Activated CD8-positive, alpha-beta memory T cell treated with anti-CD3 and anti-CD28 coated beads, Interleukin-2, amount 10 ng/mL, durations not matched to agents 7 days and 5 days (primary cell): ENCODE measurements at places on chromosomes 3 and 15. TPM values are rescaled to one million over a fixed set of nuclear protein-coding genes. Genes with fewer than 3 reads are reported as not detected.

- no peaks in the 10 kb centered on the region for H3K27me3 ChIP-seq
- no peak overlapping the region for H3K4me3 ChIP-seq
- no peaks in the 10 kb centered on the region for H3K36me3 ChIP-seq
- H3K4me1 ChIP-seq = no peaks in the 10 kb centered on the region
- no peak for DNase-seq
These were observed 156.0 kb upstream of the CD96 start for GRCh38 chr3:111385971-111386495.

- no peak overlapping the region for H3K27ac ChIP-seq
- peaks cover 4% of the 10 kb centered on the region for H3K4me1 ChIP-seq
- no peaks in the 10 kb centered on the region for H3K36me3 ChIP-seq
These were observed 36.3 kb downstream of the SRGAP3 start for GRCh38 chr3:9213019-9213634.

DNA sequence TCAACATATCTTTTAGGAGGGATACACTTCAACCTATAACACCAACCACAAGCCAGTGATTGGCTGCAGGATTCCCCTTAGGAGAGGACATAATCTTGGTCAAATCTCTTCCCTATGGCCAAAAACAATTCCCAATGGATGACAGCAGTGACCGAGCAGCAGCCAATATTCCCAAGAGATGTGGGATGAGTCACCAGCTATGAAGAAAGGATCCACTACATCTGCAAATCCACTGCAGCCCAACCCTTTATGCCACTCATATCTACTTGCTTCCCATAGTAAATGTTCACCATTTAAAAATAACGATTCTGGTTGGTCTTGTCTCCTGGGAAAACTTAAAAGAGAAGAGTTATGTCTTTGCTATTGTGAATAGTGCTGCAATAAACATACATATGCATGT lies 4.5 kb upstream of the IQCF5 start:
- H3K27me3 ChIP-seq = peaks cover 32% of the 10 kb centered on the region
- no peak for DNase-seq
- no peak overlapping the region for H3K27ac ChIP-seq
- H3K4me3 ChIP-seq = no peak overlapping the region
- no peaks in the 10 kb centered on the region for H3K36me3 ChIP-seq
- no peaks in the 10 kb centered on the region for H3K4me1 ChIP-seq

GRCh38 chr3:69699183-69699582 lies 40.1 kb upstream of the MITF start:
- no peaks in the 10 kb centered on the region for H3K36me3 ChIP-seq
- no peak overlapping the region for H3K27ac ChIP-seq
- no peak for DNase-seq
- no peak overlapping the region for H3K4me3 ChIP-seq

DNA sequence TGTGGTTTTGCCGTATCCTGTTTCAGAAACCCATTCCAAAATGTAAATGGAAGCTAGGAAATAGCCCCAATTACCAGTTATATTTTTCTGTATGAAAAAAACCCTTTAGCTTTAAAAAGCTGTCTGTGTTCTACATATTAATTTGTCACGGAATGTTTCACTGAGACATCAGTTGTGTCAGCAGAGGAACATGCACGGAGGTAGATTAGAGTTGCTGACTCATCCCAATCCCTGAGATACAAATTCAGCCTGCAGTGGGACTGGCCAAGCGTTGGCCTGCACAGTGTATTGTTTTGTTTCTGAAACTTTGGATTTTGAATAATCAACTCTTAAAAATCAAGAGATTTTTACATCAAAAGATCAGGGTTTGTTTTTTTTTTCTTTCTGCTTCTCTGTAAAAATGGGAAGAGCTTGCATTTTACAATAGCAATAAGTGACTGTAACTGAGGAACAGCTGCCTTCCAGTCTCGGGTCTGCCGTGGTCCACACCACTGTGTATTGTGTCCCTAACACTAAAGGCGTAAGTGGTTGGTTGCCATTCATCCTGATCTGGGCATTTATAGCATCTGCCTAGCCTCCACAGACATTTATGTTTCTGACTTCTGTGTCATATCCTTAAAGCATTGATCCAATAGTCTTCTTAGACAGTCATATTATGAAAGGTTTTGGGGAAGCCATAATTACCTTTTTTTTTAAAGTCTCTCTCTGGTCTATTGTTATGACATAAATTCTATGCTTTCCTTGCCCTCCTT lies 218.1 kb downstream of the ADAMTSL3 start:
- no peaks in the 10 kb centered on the region for H3K4me1 ChIP-seq
- no peaks in the 10 kb centered on the region for H3K27me3 ChIP-seq
- H3K4me3 ChIP-seq = no peak overlapping the region

GRCh38 chr15:77907824-77908751 lies 169.4 kb downstream of the TBC1D2B start:
- H3K4me3 ChIP-seq = no peak overlapping the region
- H3K4me1 ChIP-seq = peaks cover 3% of the 10 kb centered on the region
- no peak for DNase-seq
- H3K27me3 ChIP-seq = peaks cover 5% of the 10 kb centered on the region

GRCh38 chr3:153829606-153830170 lies 291.5 kb upstream of the ARHGEF26 start:
- no peak overlapping the region for H3K27ac ChIP-seq
- DNase-seq = no peak
- no peak overlapping the region for H3K4me3 ChIP-seq
- H3K27me3 ChIP-seq = no peaks in the 10 kb centered on the region
- no peaks in the 10 kb centered on the region for H3K4me1 ChIP-seq
- no peaks in the 10 kb centered on the region for H3K36me3 ChIP-seq

- peaks cover 30% of the 10 kb centered on the region for H3K27me3 ChIP-seq
- peaks cover 4% of the 10 kb centered on the region for H3K36me3 ChIP-seq
- peaks cover 8% of the 10 kb centered on the region for H3K4me1 ChIP-seq
- DNase-seq = no peak
- no peak overlapping the region for H3K4me3 ChIP-seq
These were observed 79.9 kb downstream of the TLE3 start for GRCh38 chr15:70017801-70018200.

GRCh38 chr15:45441686-45442085 lies 63.3 kb upstream of the GATM start:
- H3K36me3 ChIP-seq = no peaks in the 10 kb centered on the region
- H3K4me3 ChIP-seq = no peak overlapping the region
- H3K4me1 ChIP-seq = no peaks in the 10 kb centered on the region
- H3K27ac ChIP-seq = no peak overlapping the region

GRCh38 chr3:42081838-42082473 lies 9.2 kb upstream of the TRAK1 start:
- H3K4me1 ChIP-seq = peaks cover 54% of the 10 kb centered on the region
- H3K27me3 ChIP-seq = no peaks in the 10 kb centered on the region

DNA sequence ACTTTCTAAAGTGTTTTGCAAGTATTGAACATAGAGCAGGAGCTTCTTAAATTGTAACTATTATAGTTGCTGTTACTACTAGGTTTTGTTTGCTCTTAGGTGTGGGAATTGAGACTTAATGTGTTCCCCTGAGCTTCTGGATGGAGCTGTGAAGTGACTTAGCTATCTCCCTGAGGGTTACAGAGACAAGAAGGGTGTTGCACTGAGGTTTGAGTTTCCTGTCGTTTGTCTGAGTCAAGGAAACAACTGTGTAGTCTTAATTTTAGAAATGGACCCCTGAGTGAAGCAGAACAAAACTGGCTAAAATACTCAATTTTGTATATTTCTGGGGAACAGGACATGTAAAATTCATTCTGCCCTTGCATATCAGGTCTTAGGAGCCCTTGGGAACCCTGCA lies 20.4 kb downstream of the TTC21A start:
- peak overlapping the region; percentile 74 for H3K27ac ChIP-seq
- H3K4me1 ChIP-seq = peaks cover 18% of the 10 kb centered on the region
- peaks cover 2% of the 10 kb centered on the region for H3K27me3 ChIP-seq
- no peaks in the 10 kb centered on the region for H3K36me3 ChIP-seq
- no peak overlapping the region for H3K4me3 ChIP-seq

GRCh38 chr3:9420850-9421549 lies 23.6 kb downstream of the SETD5 start:
- H3K36me3 ChIP-seq = peaks cover 21% of the 10 kb centered on the region
- DNase-seq = no peak
- no peak overlapping the region for H3K4me3 ChIP-seq
- no peaks in the 10 kb centered on the region for H3K27me3 ChIP-seq

GRCh38 chr3:167451282-167451681 lies 22.6 kb downstream of the SERPINI2 start:
- DNase-seq = no peak
- H3K4me1 ChIP-seq = no peaks in the 10 kb centered on the region
- H3K4me3 ChIP-seq = no peak overlapping the region
- H3K36me3 ChIP-seq = no peaks in the 10 kb centered on the region
- H3K27me3 ChIP-seq = no peaks in the 10 kb centered on the region

- no peak overlapping the region for H3K27ac ChIP-seq
- DNase-seq = peak; percentile 34
- no peaks in the 10 kb centered on the region for H3K4me1 ChIP-seq
- peaks cover 5% of the 10 kb centered on the region for H3K27me3 ChIP-seq
- H3K36me3 ChIP-seq = no peaks in the 10 kb centered on the region
These were observed 28.0 kb downstream of the NOX5 start for GRCh38 chr15:69042531-69042930.

- no peaks in the 10 kb centered on the region for H3K27me3 ChIP-seq
- H3K27ac ChIP-seq = no peak overlapping the region
- H3K4me3 ChIP-seq = peak overlapping the region; percentile 79
- no peaks in the 10 kb centered on the region for H3K36me3 ChIP-seq
- peaks cover 24% of the 10 kb centered on the region for H3K4me1 ChIP-seq
These were observed 667 bp upstream of the KLHDC8B start for GRCh38 chr3:49170744-49171118.

GRCh38 chr3:163779396-163780344 lies 1298.6 kb downstream of the SI start:
- H3K27me3 ChIP-seq = no peaks in the 10 kb centered on the region
- H3K4me3 ChIP-seq = no peak overlapping the region

- peaks cover 2% of the 10 kb centered on the region for H3K4me1 ChIP-seq
- DNase-seq = no peak
- no peak overlapping the region for H3K4me3 ChIP-seq
These were observed 29.0 kb downstream of the KY start for GRCh38 chr3:134621854-134622253.

DNA sequence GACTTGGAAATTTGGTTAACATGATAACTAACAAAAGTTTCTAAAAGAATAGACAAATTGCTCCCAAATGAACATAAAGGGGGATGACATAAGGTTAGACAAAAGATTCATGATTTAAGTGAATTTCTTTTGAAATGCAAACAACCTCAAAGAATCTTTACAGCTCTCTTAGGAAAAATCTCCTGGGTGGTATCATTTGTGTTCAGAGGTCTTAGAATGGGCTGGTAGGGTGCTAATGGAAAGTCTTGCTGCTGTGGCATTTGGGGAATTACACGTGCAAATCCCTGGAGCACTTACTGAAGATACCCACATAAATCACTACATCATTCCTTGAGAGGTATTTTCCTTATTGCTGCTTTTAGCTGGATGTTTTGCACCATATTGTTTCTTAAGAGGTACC lies 14.4 kb upstream of the ROBO2 start:
- H3K36me3 ChIP-seq = no peaks in the 10 kb centered on the region
- no peak for DNase-seq
- no peaks in the 10 kb centered on the region for H3K27me3 ChIP-seq

- no peaks in the 10 kb centered on the region for H3K36me3 ChIP-seq
- no peak overlapping the region for H3K4me3 ChIP-seq
- peaks cover 13% of the 10 kb centered on the region for H3K4me1 ChIP-seq
- DNase-seq = no peak
- no peaks in the 10 kb centered on the region for H3K27me3 ChIP-seq
These were observed 31.6 kb upstream of the ACAD9 start for GRCh38 chr3:128847666-128848370.

DNA sequence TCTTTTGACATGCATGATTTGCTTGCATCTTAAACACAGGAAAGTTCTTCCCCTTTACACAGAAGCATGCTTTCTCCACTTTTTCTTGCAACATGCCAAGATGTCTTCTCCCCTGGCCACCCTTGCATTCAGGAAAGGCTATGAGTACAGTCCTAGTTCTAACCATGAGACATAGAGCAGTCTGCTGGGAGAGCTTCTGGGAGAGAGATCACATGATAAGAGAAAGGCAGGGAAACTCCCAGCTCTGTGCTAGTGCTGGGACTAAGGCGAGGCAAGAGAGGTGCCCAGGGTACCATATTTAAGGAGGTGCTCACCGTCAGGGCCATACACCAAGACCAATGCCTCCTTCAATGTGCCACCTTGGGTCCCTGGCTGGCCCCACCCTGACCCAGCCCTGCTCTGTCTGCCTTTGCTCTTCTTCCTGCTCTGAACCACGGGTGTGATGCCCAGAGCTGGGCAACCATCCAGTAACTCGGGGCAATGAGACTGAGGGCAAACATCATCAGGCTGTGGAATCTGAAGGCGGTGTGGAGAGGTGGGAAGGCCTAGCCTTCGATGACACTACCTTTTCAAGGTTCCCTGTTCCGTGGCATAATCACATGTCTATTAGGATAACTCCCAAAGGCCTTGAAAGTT lies 77.4 kb upstream of the PRR20G start:
- no peak overlapping the region for H3K27ac ChIP-seq
- DNase-seq = no peak
- no peaks in the 10 kb centered on the region for H3K4me1 ChIP-seq

DNA sequence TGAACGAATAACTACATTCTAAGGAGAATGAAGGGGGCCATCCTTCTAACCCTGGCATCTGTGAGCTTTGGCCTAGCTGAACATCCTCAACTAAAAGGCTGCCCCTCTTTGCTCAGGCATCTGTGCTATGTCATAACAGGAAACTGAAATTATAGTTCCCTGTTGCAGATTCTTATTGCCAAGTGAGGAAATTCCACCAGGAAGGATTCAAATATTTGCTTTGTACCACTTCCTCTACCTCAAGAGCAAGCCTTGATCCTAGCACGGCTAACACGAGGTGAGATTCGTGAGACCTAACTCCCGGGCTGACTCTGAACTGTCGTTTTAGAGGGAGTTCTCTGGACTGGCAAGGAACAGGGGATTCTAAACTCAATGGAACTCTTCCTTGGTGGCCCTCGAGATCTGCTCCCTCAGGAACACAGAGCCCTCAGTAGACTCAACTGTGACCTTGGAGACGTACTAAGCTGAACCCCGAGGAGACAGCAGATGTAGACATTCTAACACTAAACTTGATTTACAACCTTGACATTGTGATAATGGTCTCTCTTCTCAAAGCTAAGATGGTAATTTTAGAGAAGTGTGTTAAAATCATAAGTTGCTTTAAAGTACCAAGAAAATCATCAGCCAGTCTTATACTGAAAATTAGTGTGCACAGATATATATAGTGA lies 4.2 kb downstream of the SPG21 start:
- no peak for DNase-seq
- no peak overlapping the region for H3K4me3 ChIP-seq
- H3K27ac ChIP-seq = no peak overlapping the region
- H3K36me3 ChIP-seq = peaks cover 16% of the 10 kb centered on the region

- DNase-seq = no peak
- H3K36me3 ChIP-seq = peaks cover 2% of the 10 kb centered on the region
- H3K27ac ChIP-seq = no peak overlapping the region
- H3K4me3 ChIP-seq = no peak overlapping the region
- peaks cover 12% of the 10 kb centered on the region for H3K4me1 ChIP-seq
These were observed 149.1 kb downstream of the NFKBIZ start for GRCh38 chr3:101998256-101998926.

The GOLGA6L7 gene
- not detected for total RNA-seq

The ACTRT3 gene
- 0.49 TPM for total RNA-seq

The TICRR gene
- 30.8 TPM for total RNA-seq

The TEX264 gene
- total RNA-seq = 58.8 TPM

The CPNE4 gene
- not detected for total RNA-seq

The CLDN16 gene
- total RNA-seq = not detected

The TJP1 gene
- total RNA-seq = not detected

The MST1 gene
- 9.3 TPM for total RNA-seq

The GALNT15 gene
- total RNA-seq = not detected

The SPINK8 gene
- not detected for total RNA-seq
